ENCODE measurements at places on chromosomes 2 and 18.

GRCh38 chr18:35408843-35409261 is 31.7 kb upstream of the ZNF396 start:
- no peak for DNase-seq

DNA sequence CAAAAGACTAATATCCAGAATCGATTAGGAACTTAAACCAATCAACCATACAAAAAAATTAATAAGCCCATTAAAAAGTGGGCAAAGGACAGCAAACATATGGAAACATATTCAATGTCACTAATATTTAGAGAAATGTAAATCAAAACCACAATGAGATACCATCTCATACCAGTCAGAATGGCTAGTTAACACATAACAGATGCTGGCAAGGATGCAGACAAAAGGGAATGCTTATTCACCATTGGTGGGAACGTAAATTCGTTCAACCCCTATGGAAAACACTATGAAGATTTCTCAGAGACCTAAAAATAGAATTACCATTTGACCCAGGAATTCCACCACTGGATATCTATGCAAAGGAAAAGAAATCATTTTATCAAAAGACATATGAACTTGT is 468.2 kb upstream of the ST6GAL2 start:
- DNase-seq = no peak

GRCh38 chr2:20250436-20250835 is 25.5 kb upstream of the SDC1 start:
- DNase-seq = no peak

GRCh38 chr2:120520929-120521912 is 175.3 kb downstream of the INHBB start:
- peak; percentile 55 for DNase-seq

GRCh38 chr18:46152436-46152807 is 48.2 kb downstream of the HAUS1 start:
- no peak for DNase-seq

GRCh38 chr2:217980591-217980990 is 22.2 kb downstream of the TNS1 start:
- DNase-seq = no peak

- DNase-seq = peak; percentile 16
Observed at GRCh38 chr2:167509586-167509985, 621.3 kb downstream of the XIRP2 start.

DNA sequence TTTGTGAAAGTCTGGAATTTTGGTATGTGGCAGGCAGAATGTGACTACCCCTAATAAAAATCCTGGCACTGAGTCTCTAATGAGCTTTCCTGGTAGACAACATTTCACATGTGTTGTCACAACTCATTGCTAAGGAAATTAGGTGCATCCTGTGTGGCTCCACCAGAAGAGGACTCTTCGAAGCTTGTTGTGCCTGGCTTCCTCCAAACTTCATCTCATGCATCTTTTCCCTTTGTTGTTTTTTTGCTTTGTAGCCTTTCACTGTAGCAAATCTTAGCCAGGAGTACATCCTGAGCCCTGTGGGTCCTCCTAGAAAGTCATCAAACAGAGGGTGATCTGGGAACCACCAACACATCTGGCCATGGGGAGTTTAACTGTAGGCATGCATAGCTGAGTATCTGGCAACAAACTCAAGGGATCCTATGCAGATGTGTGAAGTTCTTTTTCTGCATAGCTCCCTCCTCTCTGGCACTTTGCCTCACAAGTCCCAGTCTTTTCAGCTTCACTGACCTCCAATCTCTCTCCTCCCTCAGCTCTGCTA is 42.1 kb upstream of the SERTAD2 start:
- DNase-seq = no peak

- DNase-seq = no peak
Observed at GRCh38 chr2:203688798-203689197, 17.6 kb upstream of the CD28 start.

DNA sequence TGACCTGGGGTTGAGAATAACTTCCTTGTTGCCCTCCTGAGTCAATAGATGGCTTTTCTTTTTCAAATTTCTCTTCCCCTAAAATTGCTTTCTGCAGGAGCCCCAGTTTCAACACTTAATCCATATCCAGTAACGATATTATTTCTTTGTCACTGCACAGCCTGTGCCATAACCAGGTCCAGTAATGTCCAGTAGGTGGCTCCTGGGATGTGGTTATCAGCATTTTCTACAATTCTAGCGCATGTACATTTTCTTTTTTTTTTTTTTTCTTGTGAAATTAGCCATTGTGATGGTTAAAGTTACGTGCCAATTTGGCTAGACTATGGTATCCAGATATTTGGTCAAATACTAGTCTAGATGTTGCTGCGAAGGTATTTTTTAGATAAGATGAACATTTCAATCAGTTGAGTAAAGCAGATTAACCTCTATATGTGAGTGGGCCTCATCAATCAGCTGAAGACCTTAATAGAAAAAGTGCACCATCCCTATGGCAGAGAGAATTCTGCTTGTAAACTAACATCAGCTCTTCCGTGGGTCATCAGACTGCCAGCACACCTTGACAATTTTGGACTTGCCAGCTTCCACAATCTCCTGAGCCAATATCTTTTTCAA is 72.9 kb upstream of the SCG2 start:
- no peak for DNase-seq

DNA sequence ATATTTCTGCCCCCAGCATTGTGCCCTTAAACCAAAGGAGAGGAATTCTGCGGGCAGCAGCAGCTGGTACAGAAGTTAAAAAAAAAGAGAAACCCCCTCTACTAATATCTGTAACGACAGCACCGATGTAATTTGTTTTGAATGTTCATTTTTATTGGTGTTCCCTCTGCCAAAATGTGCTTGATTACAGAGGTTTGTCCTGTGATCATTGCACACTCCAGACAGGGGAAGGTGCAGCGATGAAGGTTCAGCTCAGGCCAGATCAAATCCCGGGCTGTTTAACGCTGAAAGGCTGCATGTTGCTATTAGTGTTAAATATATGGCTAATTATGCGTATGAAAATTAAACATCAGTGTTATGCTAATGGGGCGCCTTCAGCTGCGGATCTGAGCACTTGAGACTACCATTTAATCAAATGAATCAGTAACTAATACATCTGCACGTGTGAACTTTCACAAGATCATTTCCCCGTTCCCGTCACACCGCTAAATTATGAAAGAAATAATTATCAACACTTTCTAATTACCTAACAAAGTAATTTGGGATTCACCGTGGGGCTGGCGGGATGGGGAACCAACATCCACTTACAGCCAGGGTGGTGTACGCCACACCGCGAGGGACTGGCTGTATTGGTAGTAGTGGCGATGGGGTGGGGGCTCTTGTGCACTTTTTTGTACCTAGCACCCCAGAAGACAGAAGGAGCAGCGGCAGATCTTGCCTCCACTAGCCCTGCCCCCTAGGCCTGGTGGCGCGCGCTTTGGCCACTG is 1.5 kb upstream of the DLX1 start:
- DNase-seq = no peak

- DNase-seq = no peak
Observed at GRCh38 chr18:48711651-48712486, 173.0 kb downstream of the CTIF start.

- no peak for DNase-seq
Observed at GRCh38 chr2:20672201-20672951, 5.4 kb downstream of the GDF7 start.

- no peak for DNase-seq
Observed at GRCh38 chr2:234235191-234235590, 184.7 kb downstream of the SPP2 start.

DNA sequence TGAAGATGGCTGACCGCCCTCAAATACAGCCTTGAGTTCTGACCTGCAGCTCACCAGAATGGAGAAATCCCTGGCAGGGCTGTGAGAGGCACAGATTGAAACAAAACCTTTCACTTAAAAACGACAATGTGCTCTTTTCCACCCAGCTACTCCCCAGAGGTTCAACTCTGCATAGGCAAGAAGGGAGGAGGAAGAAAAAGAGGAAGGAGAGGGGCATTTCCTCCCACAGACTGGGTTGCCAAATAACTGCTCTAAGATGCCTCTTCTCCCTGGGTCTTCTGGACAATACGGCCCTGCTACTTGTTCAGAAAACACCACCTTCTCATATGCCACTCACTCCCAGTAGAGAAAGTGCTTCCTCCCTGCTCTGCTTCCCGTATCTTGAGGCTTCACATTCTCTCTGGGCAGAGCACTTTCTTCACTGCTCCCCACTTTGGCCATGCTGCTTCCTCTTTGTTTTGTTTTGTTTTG is 136.4 kb upstream of the SLC1A4 start:
- DNase-seq = no peak

- no peak for DNase-seq
Observed at GRCh38 chr18:47512726-47513435, 261.4 kb upstream of the SKOR2 start.

- no peak for DNase-seq
Observed at GRCh38 chr2:176582176-176582575, 312.9 kb downstream of the MTX2 start.

DNA sequence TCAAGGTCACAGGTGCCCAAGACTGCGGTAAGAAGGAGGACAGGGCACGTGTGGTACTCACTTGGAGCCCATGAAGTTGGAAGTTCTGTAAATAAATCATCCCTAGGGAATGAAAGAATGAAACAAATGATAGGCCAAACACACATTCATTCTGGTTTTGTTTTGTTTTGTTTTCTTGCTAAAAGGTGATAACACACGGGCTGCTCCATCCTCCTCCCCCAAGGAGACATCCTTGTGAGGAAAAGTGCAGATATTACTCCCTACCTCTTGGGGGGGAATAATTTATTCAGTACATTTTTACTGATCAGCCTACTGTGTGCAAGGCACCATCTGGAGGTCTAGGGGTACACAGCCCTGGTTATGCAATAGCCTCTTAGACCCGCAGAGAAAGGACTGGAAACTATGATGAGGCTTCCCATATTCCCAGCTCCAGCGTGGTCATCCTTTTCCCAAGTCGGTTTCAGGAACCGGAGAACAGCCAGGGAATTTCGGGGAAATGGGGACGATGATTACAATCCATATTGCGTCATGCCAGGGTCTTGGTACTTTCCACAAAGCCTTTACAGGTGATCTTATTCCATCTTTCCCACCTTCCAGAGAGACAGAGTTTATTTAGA is 6.3 kb downstream of the RAX start:
- no peak for DNase-seq

- DNase-seq = no peak
Observed at GRCh38 chr2:9837451-9837850, 5.8 kb upstream of the TAF1B start.

- DNase-seq = no peak
Observed at GRCh38 chr2:29273004-29273684, 157.9 kb downstream of the CLIP4 start.

- DNase-seq = no peak
Observed at GRCh38 chr2:101064868-101065549, 62.9 kb downstream of the RPL31 start.

DNA sequence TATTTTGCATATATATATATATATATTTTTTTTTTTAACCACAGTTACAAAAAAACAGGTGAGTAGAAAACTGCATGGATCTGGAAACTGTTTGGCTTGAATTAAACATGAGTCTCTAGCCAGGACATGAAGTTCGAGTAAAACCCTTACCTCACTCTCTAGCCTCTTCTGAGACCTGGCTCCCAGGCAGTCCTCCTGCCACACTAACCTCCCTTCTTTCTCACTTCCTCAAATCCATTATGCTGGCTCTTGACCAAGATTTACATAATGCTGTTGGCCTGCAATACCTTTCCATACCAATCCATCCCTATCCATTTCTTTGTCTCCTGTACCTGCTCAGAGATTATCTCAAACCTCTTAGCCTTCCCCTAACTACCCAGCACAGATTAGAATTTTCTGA is 34.0 kb downstream of the PIGN start:
- no peak for DNase-seq

DNA sequence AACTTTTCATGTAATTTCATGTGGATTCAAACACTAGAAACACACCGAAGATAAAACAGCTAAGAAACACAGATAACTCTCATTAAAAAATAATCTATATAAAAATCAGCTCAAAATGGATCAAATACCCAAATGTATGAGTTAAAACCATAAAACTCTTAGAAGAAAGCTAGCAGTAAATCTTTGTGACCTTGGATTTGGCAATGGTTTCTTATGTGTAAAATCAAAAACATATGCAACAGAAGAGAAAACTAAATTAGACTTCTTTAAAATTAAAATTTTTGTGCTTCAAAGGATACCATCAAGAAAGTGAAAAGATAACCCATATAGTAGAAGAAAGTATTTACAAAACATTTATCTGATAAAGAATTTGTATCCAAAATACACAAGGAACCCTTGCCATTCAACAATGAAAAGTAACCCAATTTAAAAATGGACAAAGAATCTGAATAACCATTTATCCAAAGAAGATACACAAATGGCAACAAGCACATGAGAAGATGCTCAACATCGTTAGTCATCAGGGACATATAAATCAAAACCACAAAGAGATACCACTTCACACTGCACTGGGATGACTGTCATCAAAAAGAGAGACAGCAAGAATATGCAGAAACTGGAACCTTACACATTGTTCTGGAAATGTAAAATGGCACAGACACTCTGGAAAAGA is 27.5 kb downstream of the GAREM1 start:
- DNase-seq = no peak

GRCh38 chr2:167844714-167845530 is 402.5 kb downstream of the STK39 start:
- DNase-seq = no peak

- DNase-seq = no peak
Observed at GRCh38 chr18:79507076-79507545, 111.4 kb downstream of the NFATC1 start.

DNA sequence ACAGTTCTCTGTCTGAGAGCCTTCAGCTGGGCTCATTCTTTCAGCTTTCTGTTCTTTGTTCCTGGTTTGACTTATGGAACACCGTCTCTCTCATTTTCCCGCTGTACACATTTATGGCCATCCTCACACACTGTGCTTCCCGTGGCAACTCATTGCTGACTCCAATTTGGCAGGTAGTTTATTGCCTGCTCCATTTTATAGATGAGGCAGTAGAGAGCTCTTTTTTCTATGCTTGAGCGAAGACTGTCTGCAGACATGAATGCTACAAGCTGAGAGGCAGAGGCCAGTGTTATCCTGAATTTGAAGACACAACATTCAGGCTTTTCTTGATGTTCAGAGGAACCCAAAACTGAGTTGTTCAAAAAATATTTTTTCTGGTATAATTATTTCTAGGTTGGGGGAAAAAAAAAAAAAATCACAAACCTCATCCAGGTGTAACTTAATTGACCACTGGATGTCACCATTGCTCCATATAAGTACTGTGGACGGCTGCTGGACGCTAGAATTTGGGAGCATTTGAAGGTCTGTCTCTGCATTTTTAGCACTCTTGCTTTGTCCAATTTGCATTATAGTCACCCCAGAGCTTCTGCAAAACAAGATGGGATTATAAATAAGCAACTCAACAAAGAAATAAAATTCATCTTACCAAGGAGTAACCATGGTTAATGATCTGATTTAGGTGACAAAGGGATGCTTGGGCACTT is 83.5 kb downstream of the HRH4 start:
- DNase-seq = no peak

GRCh38 chr2:166451468-166451867 is 42.6 kb downstream of the SCN7A start:
- no peak for DNase-seq
